ENCODE measurements at places on chromosomes 7 and 10.

- DNase-seq = no peak
Measured at GRCh38 chr7:114650491-114650890, 235.9 kb downstream of the FOXP2 start.

DNA sequence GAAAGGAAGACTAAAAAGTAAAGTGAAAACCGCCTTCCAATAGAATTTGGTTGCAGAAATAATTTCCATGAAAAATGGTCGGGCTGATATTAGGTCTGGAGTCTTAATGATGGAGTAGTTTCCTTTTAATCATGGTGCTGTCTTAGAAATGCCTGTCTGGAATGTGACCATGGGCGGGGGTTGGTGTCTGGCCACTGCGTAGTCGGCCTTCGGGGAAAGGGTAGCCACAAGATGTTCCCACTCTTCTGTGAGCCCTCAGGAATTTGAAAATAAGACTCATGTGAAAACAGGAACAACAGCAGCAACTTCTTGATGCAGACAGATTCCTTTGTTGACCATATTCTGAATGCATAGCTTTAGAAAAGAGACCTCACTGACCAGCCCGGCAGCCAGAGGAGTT lies 176.8 kb downstream of the KIAA1217 start:
- DNase-seq = no peak

DNA sequence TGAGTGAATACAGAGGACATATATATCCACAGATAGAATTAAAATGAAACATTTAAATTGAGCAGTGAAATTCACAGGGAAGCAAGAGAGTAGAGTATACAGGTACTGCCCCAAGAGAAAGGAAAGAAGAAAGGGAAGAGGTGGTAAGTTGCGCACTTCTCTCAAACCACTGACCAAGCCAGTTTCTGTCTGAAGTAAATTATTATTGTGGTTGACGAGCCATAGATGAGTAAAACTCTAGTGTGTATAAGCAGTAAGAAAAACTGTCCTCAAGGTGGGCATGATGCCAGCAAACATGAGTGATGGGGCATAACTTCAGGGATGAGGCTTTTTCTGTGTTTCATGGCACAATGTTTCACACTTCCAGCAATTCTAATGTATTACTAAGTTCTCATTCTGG lies 4.4 kb upstream of the BET1 start:
- no peak for DNase-seq

GRCh38 chr10:22553452-22553995 lies 160.9 kb downstream of the PIP4K2A start:
- no peak for DNase-seq

DNA sequence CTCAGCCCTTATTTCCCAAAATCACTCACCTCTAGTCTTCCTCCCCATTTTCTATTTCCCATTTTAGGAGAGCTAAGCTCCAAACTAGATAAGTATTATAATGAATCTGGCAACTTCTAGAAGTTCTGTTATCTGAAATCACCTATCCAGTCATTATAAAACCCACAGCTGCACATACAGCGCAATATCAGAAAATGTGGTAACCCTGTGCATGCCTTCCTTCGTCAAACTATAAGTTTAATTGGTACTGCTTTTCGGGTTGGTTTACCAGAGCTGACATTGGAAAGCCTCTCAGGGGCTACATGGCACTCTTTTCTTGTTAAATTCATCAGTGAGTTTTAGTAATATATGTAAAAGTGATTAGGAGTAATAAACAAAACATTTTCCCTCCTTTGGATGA lies 1.6 kb downstream of the LAMB4 start:
- DNase-seq = no peak

- DNase-seq = no peak
Measured at GRCh38 chr7:97635622-97636021, 96.3 kb upstream of the TAC1 start.

DNA sequence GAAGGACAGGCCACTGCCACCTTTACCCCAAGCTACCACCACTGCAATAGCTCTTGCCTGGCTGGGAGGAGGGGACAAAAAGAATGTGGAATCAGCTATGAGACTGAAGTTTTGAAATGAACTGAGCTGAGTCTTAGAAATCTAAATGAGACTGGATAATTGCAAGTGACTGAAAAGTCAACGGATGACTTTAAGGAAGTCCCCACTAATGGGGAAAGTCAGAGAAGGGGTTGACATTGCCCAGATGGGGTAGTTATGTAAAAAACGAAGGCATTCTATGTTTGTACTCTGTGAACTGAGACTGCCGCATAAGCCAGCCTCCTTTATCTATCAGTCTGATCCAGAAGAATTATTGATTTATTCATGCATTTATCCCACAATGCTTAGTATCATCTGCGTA lies 67.2 kb downstream of the RBM20 start:
- DNase-seq = no peak

GRCh38 chr7:121449329-121449728 lies 53.2 kb upstream of the FAM3C start:
- DNase-seq = no peak

Measured in right forelimb (tissue), 1 donor.